Osteoblast (primary cell): ENCODE measurements at places on chromosomes 16 and 17.

DNA sequence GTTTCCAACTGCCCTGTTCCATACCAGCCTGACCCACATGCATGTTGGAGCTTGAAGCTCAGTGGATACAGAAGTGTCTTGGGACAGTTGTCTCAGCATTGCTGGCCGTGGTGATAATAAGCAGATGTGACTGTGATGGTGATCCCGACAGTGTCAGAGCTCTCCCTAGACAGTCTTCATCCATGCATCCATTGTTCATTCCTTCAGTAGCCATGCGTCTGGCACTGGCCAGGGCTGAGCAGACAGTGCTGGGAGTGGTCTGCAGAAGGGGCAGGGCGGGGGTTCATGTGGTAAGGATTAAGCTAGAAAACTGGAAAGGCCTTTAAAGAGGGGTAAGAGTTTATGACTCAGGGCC is 68.1 kb downstream of the GNAO1 start:
- no peak overlapping the region for H3K27ac ChIP-seq
- no peak overlapping the region for H3K4me3 ChIP-seq
- no peak for DNase-seq
- H3K36me3 ChIP-seq: no peaks in the 10 kb centered on the region
- peaks cover 5% of the 10 kb centered on the region for H3K27me3 ChIP-seq

DNA sequence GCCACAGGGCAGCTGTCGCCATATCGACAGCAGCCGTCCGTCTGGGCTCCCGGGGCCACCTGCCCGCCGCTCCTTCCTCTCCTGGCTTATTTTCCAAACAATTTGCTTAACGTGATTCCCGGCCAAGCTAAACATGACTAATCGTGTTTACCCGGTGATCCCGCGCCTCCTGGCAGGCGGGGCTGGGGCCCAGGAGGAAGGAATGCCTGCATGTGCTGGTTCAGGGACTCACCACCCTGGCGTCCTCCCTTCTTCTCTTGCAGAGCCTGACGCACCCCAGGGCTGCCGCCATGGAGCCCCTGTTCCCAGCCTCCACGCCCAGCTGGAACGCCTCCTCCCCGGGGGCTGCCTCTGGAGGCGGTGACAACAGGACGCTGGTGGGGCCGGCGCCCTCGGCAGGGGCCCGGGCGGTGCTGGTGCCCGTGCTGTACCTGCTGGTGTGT is 6.1 kb downstream of the SSTR5 start:
- H3K4me1 ChIP-seq: peaks cover 4% of the 10 kb centered on the region
- no peaks in the 10 kb centered on the region for H3K36me3 ChIP-seq
- peak; percentile 99 for DNase-seq
- peaks cover 59% of the 10 kb centered on the region for H3K27me3 ChIP-seq

DNA sequence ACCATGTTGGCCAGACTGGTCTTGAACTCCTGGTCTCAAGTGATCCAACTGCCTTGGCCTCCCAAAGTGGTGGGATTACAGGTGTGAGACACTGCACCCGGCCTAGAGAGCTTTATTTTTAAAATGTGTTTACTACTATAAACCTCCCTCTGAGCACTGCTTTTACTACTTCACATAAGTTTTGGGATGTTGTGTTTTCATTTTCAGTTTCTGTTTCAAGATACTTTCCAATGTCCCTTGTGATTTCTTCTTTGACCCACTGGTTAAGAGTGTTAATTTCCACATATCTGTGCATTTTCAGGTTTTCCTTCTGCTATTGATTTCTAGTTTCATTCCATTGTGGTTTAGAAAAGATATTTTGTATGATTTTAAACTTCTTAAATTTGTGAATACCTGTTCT is 74.4 kb downstream of the NETO2 start:
- no peaks in the 10 kb centered on the region for H3K36me3 ChIP-seq
- no peak overlapping the region for H3K27ac ChIP-seq
- no peaks in the 10 kb centered on the region for H3K4me1 ChIP-seq
- no peak overlapping the region for H3K4me3 ChIP-seq
- DNase-seq: no peak

GRCh38 chr16:3193221-3194212 is 5.5 kb downstream of the OR1F1 start:
- no peak overlapping the region for H3K4me3 ChIP-seq
- H3K4me1 ChIP-seq: peaks cover 11% of the 10 kb centered on the region
- DNase-seq: peak; percentile 64
- H3K27me3 ChIP-seq: peaks cover 12% of the 10 kb centered on the region

GRCh38 chr17:41617698-41618097 is 5.1 kb upstream of the KRT16 start:
- DNase-seq: no peak
- no peak overlapping the region for H3K4me3 ChIP-seq
- H3K27ac ChIP-seq: no peak overlapping the region
- no peaks in the 10 kb centered on the region for H3K36me3 ChIP-seq
- peaks cover 10% of the 10 kb centered on the region for H3K4me1 ChIP-seq
- H3K27me3 ChIP-seq: no peaks in the 10 kb centered on the region

DNA sequence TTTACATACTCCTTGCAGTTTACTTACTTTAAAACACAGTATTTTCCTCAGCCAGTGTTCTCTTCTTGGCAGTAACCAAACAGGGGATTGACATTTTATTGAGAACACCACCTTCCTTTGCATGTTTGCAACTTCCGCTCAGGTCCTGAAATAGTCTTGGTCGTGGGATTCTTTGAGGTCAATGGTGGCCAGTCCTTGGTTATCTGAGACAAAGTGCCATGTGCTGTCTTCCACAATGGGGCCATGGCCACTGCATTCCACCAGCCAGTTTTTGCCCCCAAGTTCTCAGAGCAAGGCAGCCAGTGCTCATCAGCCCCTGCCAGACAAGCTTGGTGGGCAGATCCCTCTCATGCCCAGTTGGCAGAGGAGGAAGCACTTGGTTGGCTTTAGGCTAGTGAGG is 22.9 kb downstream of the CMTM4 start:
- no peaks in the 10 kb centered on the region for H3K4me1 ChIP-seq
- H3K27ac ChIP-seq: no peak overlapping the region
- no peaks in the 10 kb centered on the region for H3K27me3 ChIP-seq
- no peak for DNase-seq

DNA sequence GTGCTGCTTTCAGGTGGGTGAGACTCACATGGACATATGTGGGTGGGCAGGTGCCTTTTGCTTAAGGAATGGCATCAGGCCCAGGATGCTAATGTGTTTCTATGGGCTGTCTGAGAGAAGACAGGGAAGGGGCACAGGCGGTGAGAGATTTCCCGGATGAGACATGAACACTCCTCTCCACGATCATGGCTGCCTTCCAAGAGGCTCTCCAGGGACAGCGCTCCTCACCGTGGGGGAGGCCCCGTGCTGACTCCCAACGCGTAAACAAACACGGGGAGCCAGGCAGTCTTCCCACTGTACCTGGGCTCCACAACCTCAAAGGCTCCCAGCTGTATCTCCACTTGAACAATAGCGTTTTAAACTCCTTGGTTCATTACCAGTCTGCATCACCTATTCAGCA is 42.8 kb downstream of the CDK5R1 start:
- no peak overlapping the region for H3K27ac ChIP-seq
- H3K27me3 ChIP-seq: no peaks in the 10 kb centered on the region
